Keratinocyte (primary cell): ENCODE measurements at places on chromosomes 7 and 10.

DNA sequence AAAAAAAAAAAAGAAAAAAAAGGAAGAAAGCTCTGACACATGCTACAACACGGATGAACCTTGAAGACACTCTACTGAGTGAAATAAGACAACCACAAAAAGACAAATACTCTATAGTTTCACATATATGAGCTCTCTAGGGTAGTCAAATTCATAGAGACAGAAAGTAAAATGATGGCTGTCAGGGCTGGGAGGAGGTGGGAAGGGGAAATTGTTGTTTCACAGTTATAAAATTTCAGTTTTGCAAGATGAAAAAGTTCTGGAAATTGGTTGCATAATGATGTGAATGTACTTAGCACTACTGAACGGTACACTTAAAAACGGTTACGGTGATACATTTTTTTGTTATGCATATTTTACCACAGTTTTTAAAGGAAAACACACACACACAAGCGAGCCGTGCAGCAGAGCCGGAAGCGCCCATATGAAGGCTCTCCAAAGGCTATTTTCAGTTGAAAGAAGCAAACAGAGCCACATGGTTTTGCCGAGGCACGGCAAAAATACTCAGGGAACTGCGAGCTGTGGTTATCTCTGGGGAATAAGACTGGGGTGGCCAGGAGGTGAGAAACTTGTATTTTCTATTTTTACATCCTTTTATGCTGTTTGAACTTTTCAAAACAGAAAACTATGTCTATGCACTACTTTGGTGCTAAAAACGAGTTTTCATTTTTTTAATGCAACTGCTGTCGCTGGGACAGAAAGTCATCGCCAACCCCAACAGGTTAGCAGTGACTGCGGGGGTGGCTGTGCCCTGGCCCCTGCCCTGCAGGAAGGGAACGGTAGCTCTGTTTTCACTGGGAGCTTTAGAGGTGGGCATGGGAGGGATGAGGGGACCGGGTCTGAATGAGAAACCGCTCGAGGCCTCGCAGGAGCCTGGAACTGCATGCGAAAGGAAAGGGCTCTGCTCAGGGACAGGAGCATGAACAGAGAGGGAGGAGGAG lies 132.9 kb downstream of the OAT start:
- no peak for DNase-seq

GRCh38 chr10:44398271-44398670 lies 13.4 kb upstream of the CXCL12 start:
- DNase-seq, result no peak

GRCh38 chr10:31604646-31605170 lies 285.7 kb downstream of the ZEB1 start:
- DNase-seq, result no peak

GRCh38 chr10:2529945-2530344 lies 537.4 kb upstream of the PFKP start:
- no peak for DNase-seq

- no peak for DNase-seq
These were observed 7.0 kb upstream of the CSGALNACT2 start for GRCh38 chr10:43131256-43131655.

- no peak for DNase-seq
These were observed 140.3 kb upstream of the FAM20C start for GRCh38 chr7:52100-52499.

- DNase-seq, result no peak
These were observed 35.2 kb upstream of the ITGA8 start for GRCh38 chr10:15754937-15755336.

DNA sequence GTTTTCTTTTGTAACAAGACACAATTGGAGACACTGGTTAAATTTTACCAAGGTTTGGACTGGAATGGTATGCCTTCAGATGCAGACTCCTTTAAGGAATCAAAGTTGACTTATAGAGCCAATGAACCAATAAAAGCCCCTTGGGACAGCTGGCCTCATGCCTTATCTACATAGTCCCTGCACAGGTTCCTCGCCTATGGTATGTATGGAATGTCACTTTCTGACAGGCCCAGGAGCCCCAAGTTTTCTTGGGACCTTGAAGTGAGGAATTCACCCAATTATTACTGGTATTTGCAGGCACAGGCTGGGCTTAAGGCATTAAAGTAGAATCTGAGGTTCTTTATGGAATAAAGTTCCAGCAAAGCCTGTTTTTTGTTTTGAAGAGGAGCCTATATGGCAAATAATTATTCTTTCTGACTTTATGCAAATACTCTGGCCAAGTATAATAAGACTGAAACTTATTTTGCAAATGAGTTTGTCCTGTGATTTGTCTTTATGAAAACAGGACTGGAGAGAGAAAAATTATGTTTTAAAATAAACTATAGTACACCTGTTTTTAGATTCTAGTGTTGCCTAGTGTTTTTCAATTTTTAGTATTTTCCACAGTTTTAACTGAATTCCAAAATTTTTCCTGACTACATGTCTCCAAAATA lies 24.1 kb upstream of the DNMBP start:
- DNase-seq, result no peak

DNA sequence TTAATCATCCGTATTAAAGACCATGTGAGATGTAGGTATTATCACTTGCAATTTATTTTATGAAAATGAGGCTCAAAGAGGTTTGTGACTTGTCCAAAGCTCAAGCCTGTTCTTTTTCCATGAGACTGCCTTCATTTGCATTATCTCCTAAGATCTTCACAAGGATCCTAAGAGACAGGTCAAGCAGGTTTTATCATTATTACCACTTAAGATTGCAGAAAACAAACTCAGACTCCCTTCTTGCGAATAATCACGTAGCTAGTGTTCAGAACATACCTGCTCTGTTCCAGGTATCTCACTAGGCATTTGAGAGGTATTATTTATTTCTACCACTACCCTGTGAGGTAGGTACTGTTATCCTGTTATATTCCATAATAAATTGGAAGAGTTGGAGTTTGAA lies 64.8 kb downstream of the ZNRF2 start:
- no peak for DNase-seq

DNA sequence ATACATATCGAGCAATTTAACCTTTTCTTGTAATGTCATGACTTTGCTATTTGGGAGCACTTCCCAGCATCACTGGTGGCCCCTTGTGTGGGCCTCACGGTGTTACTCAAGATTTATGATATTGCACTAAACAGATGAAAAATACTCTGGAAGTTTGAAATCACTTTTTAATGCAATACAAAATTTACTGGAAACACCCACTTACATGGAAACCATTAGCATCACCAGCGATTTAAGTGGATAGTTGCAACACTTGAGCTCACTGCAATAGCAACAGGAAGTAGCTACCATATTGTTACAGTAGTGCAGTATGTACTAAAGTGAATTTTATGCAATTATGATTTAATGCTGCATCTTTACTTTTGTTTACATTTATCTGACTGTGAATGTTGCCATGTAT lies 184.4 kb downstream of the MDFIC start:
- no peak for DNase-seq

GRCh38 chr7:96870185-96870584 lies 135.2 kb upstream of the DLX6 start:
- peak; percentile 7 for DNase-seq

DNA sequence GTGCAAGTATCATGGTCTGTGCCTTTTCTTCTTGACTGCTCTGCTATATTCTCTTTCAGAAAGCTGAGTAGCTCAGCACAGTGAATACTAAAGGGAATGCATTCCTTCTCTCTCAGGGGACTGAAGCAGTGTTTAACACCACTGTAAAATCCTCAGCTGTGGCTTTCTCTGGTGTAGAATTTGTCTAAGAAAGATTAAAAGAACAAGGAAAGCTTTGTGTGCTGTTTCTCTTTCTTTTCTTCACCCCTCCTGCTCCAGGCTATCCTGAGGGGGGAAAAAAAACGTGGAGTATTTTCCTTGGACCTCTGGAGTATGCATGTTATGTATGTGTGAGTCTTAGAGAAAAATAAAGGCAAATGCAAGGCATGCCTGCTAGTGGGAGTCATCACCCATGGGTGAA lies 383.9 kb downstream of the AUTS2 start:
- no peak for DNase-seq

DNA sequence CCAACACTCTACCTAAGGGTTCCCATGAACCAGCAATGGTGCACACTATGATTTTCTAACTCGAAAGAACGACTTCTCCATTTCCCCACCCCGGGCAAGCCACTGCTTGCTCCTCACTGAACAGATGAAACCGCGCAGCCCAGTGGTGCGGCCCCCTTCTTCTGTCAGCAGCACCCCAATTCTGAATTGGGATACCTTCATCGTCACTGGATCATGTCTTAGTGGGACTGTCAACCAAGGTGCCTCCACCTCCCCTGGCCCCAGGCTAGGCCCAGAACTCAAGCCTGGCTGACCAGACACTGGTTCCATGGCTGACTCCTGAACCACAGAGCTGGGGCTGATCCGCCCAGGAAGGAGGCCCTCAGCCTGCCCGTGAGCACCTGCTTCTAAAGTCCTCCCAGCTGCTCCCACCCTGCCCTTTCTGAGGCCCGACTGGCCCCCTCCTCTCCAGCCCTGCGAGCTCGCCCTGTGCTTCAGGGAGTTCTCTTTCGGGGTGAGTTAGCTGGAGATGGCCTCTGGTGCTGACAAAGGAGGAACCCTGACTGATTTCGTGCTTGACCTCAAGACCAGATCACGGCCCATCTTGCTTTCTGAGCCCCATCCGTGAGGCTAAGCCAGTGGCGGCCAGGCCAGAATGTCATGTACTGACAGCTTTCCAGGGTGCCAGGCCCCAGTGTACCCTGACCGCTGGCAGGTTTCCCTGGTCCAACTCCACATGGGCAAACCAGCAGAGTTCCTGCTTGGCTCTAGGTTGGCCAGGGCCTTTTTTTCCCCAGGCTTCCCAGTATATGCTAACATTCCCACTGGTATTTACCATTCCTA lies 44.5 kb downstream of the FAM53B start:
- no peak for DNase-seq

GRCh38 chr7:21365866-21366624 lies 61.8 kb upstream of the SP4 start:
- no peak for DNase-seq

DNA sequence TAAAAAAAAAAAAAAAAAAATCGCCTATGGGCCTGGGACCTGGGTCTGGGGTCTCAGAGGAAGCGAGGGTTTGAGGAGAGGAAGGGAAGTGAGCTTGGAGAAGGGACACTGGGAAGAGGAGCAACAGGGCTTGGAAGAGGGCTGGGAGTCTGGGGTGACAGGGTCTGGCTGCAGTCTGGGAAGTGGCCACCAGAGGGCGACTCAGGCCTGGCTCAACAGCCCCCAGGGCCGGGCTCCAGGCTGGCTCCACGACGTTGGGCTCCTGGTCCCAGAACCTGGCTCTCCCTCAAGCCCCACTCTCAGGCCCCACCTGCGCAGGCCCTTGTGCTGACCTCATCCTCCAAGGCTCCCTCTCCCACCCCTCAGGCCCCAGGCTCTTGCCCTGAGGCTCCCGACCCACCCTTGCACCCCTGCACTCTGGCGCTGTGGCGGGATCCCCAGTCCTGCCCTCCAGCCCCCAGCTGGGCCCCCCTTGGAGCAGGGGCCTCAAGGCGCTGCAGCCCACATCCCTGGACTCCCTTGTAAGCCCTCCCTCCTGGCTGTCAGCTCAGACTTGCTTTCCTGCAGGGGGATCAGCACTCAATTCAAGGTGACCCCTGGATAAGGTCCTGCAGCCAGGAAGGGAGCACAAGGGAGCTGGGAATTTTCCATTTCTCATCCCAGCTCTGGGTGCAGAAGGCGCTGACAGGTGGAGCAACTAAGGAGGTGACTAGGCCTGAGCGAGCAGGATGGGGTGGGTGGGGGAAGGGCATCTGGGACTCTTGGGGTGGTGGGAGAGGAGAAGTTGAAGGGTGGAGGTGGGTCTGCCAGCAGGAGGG lies 5.4 kb upstream of the SPACDR start:
- no peak for DNase-seq

- no peak for DNase-seq
These were observed 48.8 kb upstream of the CHST15 start for GRCh38 chr10:124142006-124142739.

DNA sequence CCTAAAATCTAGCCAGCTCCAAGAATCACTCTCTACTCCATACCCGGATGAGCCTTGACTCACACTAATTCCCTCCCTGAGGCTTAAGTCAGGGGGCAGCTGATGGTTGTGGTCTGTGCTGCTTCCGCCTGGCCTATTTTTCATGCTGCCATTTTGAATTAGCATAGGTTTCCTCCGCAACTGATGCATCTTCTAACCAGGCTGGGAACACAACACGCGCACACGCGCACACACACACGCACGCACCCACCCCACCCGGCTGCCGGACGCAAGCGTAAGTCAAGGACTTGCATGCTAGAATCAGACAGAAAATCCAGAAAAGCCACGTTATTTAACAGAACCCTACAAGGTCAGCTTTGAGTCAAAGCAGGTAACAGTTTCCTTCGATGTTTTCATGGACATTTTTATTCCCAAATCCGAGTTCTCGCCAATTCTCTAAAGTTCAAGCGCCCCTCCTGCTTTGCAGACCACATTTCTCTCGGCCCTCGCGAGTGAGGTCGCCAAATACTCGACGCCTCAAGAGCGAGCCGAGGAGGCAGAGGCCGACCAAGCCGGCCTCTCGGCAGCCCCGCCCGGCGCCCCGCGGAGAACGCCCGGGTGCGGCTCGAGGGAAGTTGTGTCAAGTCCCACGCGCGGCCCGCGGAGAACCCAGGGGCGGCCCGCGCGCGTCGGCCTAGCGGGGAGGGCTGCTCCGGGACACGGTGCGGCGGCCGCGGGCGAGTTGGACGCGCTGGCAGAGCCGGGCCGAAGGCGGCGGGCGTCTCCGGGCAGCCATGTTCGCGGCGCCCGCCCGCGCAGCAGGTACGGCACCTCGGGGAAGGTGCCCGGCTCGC lies 961 bp downstream of the SCRN1 start:
- no peak for DNase-seq

DNA sequence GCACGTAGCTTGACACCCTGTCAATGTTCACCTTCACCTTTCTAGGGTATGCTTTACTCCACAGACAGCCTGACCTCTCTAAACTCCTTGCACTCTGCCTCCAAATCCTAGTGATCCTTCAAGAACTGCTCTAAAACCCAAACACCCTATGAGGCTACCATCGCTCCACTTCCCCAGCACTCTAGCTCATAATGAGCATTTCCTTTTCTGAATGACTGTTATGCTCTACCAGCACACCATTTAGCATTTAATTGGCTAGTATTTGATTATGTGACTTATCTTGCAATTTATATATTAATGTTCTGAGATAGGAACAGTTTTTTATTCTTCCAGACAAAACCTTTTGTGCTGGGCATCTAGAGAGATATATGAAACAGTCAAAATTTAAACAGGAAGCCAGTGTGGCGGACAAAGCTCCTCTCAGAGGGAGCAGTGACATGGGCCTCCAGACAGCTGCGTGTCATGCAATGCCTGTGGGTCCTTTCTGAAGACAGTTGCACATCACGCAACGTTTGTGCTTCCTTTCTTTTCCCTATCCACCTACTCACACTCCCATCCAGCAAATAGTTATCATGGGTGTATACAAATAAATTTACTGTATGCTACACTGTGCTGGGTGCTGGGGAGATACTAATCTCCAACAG lies 86.3 kb downstream of the ALOX5 start:
- no peak for DNase-seq

- no peak for DNase-seq
These were observed 38.6 kb upstream of the TNKS2 start for GRCh38 chr10:91759581-91759986.

- DNase-seq, result no peak
These were observed 926.1 kb upstream of the SORCS1 start for GRCh38 chr10:108090476-108091215.
